Lung (tissue), 17 donors: ENCODE measurements at places on chromosomes 7 and 10.

GRCh38 chr10:70476249-70477035, 2.1 kb upstream of the PALD1 start:
- no peaks in the 10 kb centered on the region for H3K27me3 ChIP-seq
- H3K36me3 ChIP-seq = no peaks in the 10 kb centered on the region
- no peak for DNase-seq
- no peak overlapping the region for H3K27ac ChIP-seq
- H3K4me3 ChIP-seq = no peak overlapping the region
- peaks cover 1% of the 10 kb centered on the region for H3K4me1 ChIP-seq

DNA sequence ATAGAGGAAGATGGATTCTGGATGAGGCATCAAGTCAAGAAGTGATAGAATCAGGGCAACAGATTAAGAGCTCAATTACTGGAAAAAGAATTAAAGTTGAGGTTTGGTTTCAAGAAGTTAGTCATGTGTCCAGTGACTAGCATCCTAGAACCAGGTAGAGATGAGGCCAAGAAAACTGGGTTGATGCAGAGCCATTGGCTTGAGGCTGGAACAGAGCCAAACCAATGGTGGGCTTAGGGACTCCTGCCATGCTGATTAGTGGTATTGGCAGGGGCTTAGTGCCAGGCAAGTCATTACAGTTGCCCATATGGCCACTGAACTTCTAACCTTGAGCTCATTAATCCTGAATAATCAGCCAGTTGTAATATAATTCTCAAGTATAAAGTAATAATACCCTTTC, 18.5 kb downstream of the ZNF277 start:
- no peak overlapping the region for H3K27ac ChIP-seq
- H3K36me3 ChIP-seq = no peaks in the 10 kb centered on the region
- peaks cover 4% of the 10 kb centered on the region for H3K4me1 ChIP-seq
- DNase-seq = no peak

GRCh38 chr10:96494694-96495093, 19.0 kb downstream of the TLL2 start:
- no peak for DNase-seq
- H3K36me3 ChIP-seq = no peaks in the 10 kb centered on the region

GRCh38 chr7:36884351-36884750, 160.1 kb upstream of the AOAH start:
- no peaks in the 10 kb centered on the region for H3K27me3 ChIP-seq
- H3K4me1 ChIP-seq = no peaks in the 10 kb centered on the region
- no peak overlapping the region for H3K4me3 ChIP-seq

- H3K4me1 ChIP-seq = no peaks in the 10 kb centered on the region
- no peak overlapping the region for H3K27ac ChIP-seq
- H3K27me3 ChIP-seq = peaks cover 9% of the 10 kb centered on the region
- DNase-seq = no peak
- H3K36me3 ChIP-seq = no peaks in the 10 kb centered on the region
These were observed 283.4 kb upstream of the FZD8 start for GRCh38 chr10:35925493-35925892.

DNA sequence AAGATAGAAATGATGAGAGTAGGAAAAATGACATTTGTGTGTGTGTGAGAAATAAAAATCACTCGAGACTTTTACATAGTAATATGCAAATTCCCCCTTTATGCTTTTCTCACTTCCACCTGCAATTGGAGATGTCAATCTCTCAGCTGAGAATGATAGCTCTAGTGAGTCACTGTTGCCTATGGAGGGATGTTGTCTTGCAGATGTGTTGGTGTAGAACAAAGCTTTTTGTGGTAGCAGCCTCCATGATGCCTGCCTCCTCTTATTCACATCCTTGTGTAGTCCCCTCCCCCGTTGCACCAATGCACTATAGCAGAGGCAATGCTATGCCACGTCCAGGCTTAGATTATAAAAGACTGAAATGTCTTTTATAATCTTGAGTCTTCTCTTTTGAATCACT, 33.8 kb downstream of the SPAG6 start:
- no peak for DNase-seq
- no peak overlapping the region for H3K27ac ChIP-seq
- no peaks in the 10 kb centered on the region for H3K27me3 ChIP-seq
- no peak overlapping the region for H3K4me3 ChIP-seq
- H3K4me1 ChIP-seq = no peaks in the 10 kb centered on the region

DNA sequence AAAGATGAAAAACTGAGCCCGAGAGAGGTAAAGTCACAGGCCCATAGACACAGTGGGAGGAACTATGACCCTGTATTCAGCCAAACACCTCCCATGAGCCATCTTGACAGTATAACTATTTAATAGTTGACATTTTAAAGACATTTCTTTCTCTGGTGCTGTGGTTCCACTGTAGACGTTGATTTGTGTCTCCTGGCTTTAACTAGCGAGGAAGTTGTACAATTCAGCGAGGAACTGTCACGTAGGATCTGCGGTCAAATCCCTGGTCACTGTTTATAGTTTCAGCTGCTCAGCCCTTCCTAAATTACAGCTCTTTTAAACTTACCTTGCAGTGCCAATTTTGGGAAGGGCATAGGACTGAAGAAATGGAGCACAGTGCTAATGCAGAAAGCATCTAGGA, 7.1 kb upstream of the CELF2 start:
- H3K36me3 ChIP-seq = no peaks in the 10 kb centered on the region
- no peak for DNase-seq
- H3K27ac ChIP-seq = no peak overlapping the region
- H3K4me3 ChIP-seq = no peak overlapping the region

DNA sequence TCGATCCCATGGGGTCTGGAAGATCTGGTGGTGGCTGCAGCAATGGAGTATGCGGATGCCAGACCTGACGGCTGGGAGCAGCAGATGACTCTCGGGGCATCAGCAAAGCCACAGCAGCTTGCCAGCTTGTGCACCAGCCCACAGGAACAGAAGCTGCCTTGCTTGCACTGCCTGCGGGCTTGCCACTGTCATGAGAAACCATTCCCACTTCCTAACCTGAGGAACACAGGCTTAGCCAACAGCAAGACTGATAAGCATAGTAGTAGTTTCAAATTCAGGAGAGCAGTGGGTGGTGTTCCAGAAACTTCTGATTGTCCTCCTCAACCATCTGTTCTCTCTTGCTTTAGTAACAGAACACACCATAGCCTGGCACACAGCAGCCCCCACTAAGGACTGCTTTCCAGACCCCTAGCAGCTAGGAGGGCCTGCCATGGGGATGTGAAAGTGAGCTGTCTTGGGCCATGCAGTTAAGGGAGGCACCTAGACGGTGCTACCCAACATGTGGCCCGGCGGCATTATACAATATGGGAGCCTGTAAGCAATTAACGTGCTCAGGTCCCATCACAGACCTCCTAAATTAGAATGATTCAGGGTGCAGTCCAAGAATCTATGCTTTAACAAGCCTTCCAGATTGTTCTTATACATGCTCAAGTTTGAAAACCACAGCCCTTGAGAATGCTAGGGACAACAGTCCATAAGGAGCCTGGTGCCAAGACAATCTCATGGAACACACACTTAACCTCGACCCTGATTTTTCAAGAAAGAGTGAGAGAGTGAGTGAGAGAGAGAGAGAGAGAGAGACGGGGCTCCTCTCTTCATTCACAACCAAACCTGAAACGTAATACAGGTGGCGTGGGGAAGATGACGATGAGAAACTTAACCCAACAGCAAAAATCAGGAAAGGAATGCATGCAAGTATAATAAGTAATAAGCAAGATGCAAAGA, 7.1 kb downstream of the ANXA11 start:
- no peaks in the 10 kb centered on the region for H3K27me3 ChIP-seq
- no peak for DNase-seq

DNA sequence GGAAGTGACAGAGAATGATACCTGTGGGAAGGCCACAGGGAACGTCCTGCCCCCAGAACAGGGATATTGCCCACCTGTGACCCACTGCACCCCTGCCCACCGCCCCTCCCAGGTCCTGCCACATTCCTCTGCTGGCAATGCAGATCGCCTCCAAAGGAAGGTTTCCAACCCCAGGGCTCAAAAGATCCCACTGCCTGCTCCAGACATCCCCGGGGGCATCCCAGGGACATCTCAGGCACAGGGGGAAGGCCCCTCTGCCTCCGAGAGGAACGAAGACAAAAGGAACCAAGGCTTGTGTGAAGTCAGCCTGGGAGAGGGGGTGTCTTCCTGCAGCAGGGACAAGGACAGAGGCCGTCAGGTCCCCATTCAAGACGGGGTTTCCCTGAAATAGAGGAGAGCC, 28.5 kb downstream of the NUDT1 start:
- DNase-seq = no peak
- H3K27ac ChIP-seq = no peak overlapping the region
- peaks cover 2% of the 10 kb centered on the region for H3K36me3 ChIP-seq
- no peaks in the 10 kb centered on the region for H3K4me1 ChIP-seq
- H3K4me3 ChIP-seq = no peak overlapping the region

GRCh38 chr7:27171637-27172314, 2.3 kb downstream of the HOXA10 start:
- peaks cover 91% of the 10 kb centered on the region for H3K27me3 ChIP-seq
- no peak for DNase-seq
- no peak overlapping the region for H3K27ac ChIP-seq
- no peaks in the 10 kb centered on the region for H3K36me3 ChIP-seq
- peaks cover 25% of the 10 kb centered on the region for H3K4me1 ChIP-seq

DNA sequence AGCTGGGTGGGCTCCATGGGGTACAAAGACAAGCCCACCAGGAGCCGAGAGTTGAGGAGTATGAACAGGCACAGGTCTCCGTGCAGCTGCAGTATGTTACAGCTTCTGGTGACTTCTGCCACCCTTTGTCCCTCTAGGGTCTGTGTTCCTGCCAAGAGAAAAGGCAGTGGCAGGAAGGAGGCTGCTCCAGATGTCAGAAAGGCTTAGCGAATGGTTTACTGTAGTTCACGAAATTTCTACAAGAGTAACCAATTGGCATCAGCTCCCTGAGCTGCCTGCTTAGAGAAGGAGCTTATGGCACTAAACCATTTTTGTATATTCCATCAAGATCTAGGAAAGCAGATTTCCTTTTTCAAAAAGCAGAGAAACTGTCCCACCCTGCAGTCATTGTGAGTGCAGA, 48.2 kb upstream of the TMEM72 start:
- DNase-seq = peak; percentile 54
- no peaks in the 10 kb centered on the region for H3K36me3 ChIP-seq
- H3K4me3 ChIP-seq = no peak overlapping the region
- no peak overlapping the region for H3K27ac ChIP-seq
- no peaks in the 10 kb centered on the region for H3K27me3 ChIP-seq

DNA sequence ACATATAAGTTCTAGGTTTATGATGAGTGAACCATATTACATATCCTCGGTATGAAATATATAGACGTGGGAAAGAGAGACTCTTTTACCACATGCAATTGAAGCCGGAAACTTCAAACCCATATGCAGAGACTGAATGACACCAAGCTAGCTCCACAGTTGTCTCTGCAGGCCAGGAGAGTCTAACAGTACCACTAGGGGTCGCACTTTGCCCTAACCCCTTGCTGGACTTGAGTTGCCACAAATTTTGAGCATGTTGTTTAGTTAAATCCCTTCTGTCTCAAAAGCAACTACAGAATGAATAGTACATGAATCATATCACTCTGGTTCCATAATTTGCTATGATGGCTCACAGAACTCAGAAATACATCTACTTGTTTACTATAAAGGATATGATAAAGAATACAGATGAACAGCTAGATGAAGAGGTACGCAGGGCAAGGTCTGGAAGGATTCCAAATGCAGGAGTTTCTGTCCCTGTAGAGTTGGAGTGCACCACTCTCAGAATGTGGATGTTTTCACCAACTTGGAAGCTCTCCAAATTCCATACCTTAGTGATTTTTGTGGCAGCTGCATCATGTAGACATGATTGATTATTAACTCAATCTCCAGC, 112.4 kb upstream of the YAE1 start:
- no peak overlapping the region for H3K4me3 ChIP-seq
- no peaks in the 10 kb centered on the region for H3K36me3 ChIP-seq
- no peak overlapping the region for H3K27ac ChIP-seq
- H3K4me1 ChIP-seq = no peaks in the 10 kb centered on the region
- peak; percentile 58 for DNase-seq
- no peaks in the 10 kb centered on the region for H3K27me3 ChIP-seq

GRCh38 chr10:29316308-29317026, 27.6 kb downstream of the LYZL1 start:
- H3K27me3 ChIP-seq = no peaks in the 10 kb centered on the region
- H3K27ac ChIP-seq = no peak overlapping the region
- H3K4me1 ChIP-seq = peaks cover 10% of the 10 kb centered on the region
- no peak overlapping the region for H3K4me3 ChIP-seq
- no peak for DNase-seq
- H3K36me3 ChIP-seq = no peaks in the 10 kb centered on the region

DNA sequence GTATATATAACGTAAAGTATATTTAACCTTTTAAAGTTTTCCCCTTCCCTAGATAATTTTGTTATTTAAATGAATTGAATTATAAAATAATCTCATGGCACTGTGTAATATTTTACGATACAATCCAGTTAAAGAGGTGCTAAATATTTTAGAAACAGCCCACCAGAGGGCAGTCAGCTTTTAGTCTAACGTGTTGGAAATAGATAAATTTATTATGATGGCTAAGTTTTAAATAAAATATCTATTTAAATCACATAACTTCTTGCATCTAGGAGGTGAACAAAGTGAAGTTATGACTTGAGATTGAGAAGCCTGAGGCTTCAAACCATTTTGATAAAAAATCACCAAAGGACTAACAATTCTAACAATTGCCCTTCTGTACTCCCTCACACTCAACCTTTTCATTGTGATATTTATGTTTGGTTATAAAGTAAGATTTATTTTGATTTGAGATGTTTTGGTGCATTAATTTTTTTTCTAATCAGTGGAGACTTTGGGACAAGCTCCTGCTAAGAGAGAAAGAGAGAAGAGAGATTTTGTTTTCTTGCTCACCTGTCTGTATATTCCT, 171.5 kb upstream of the SP4 start:
- H3K27ac ChIP-seq = no peak overlapping the region
- H3K4me1 ChIP-seq = no peaks in the 10 kb centered on the region
- peaks cover 52% of the 10 kb centered on the region for H3K27me3 ChIP-seq
- no peak overlapping the region for H3K4me3 ChIP-seq
- H3K36me3 ChIP-seq = no peaks in the 10 kb centered on the region

DNA sequence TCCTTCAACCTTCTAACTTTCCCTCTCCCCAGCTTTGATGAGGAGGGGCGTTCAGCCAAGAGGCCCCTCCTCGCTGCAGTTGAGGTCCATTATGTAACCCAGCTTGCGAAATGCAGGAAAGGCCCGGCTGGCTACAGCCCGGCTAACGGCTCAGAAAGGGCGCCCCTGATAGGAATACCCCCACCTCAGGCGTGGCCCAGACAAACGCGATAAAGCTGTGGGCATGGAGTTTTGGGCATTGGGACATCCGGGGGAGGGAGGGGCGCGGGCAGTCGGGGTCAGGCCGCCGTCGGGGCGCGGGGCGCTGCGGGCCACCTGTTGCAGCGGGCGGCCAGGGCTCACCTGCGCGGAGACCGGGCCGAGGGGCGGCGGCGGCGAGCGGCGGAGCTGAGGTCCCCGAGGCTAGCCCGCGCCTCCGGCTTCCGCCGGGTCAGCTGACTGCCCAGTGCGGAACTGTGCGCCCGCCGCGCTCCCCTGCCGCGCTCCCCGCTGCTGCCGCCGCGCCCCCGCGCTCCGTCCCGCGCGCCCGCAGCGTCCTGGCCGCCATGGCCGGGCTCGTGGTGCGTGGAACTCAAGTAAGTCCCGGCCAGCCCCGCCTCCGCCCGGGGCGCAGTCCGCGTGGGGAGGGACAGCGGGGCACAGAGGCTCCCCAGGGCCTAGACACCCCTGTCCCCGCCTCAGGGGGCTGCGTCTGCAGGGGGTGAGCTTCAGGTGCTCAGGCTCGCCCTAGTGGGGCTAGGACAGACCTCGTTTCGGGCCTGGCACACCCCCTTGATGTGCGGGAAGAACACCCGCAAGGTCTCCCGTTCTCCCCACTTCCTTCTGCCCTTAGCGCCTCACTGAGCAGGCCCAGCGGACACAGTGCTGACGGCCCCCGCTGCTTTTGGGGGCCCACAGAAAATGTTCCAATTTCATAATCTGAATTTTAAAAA, at the start of gene LRMDA:
TSS of gene LRMDA (plus strand) at position 445 of the 932 bp plus-strand sequence.
- H3K27ac ChIP-seq = peak within 1 kb of the TSS; percentile 89
- no peaks in the 10 kb centered on the region for H3K27me3 ChIP-seq
- peak within 1 kb of the TSS; percentile 66 for H3K4me3 ChIP-seq
- peaks cover 11% of the 10 kb centered on the region for H3K4me1 ChIP-seq
